Amniotic stem cell (primary cell): ENCODE measurements at places on chromosomes 2 and 18.

DNA sequence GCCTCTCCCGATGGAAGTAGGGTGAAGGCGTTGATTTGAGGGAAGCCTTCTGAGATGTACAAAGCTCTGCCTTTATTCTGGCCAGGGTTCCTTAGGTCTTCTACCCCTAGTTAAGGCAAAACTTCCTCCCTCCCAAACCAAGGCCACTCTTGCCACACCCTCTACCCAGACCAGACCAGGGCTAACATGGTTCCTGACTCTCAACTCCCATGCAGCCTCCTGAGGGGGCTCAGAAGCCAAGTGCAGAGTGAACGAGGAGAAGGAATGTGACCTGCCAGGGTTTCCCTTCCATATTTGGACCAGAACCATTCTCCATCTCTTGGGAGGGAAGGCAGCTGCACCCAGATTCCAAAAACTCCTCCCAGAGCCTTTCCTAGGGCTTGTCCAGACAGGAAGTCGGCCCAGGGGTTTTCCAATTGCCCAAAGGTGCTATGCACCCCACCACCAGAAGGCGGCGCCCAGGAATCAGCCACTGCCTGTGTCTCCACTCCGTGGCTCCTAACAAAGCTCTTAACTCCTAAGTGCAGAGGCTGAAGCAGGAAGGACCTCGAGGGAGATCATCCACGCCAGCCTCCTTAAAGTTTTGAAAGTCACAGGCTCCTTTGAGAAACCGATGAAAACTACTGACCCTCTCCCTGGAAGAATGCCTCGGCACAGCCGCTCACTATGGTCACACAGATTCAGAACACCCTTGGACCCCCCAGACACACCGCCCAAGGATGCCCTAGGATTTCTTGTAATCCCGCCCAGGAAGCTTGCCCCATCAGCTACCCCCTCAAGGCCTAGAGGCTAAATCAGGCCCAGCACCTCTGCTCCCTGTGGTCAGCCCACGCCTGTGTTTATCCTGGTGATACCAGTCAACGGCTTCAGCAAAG is 157.8 kb downstream of the SMAD2 start:
- DNase-seq = no peak

GRCh38 chr2:43605079-43605655 is 9.3 kb upstream of the THADA start:
- DNase-seq = peak; percentile 33

GRCh38 chr2:166297951-166298350 is 77.8 kb downstream of the SCN9A start:
- DNase-seq = no peak

DNA sequence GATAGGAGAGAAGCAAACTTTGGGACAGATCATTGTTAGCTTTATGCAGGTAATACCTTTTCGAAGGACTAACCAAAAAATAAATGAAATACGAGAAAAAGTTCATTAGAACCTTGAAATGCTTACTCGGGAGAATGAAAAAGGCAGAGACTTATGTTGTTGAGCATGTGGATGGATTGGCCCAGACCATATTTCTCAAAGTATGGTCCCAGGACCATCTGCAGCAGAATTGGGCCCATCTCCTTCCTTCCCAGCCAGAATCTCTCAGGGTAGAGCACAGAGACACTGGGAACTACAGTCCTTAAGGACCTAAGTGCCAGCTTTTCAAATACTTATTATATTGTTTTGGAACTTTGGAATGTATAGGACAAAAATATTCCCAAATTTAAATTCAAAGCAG is 50.8 kb downstream of the KCTD18 start:
- DNase-seq = no peak

GRCh38 chr2:72316774-72317173 is 169.1 kb upstream of the CYP26B1 start:
- no peak for DNase-seq

- no peak for DNase-seq
These were observed 87.9 kb downstream of the ACVR1 start for GRCh38 chr2:157788201-157788600.

DNA sequence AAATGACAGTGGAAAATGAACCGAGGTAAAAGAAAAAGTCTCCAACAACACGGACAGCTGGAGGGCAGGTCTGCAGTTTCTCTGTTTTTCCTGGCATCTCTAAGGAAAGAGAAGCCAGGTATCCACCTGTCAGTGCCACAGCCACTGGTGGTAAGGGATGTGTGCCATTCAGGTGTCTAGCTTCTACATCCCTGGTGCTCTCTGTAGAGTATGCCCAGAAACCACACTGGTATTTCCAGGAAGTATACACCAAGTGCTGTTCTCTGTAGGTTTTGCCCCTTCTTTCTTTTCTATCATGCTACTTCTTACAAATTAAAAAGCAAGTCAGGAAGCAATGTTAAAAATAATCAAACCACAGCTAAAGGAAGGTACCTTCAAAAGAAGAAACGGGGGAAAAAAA is 7.6 kb upstream of the AGFG1 start:
- DNase-seq = no peak

DNA sequence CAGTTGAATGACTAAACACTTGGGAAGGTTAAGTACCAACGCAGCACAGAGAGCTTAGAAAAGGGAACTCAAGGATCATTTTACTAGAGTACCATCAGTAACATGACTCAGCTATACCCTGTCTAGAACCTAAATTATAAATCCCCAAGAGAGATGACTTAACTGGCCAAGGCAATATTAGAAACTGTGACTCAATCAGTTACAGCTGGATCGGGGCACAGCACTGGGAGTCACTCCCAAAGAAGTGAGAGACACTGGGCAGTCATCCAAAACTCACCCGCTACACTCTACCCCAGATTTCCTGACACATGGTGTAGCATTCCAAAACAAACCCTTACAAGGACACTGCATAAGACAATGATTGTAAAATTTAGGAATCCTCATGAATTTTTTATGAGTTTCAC is 17.7 kb downstream of the IWS1 start:
- peak; percentile 95 for DNase-seq

- DNase-seq = no peak
These were observed 24.2 kb downstream of the GPC1 start for GRCh38 chr2:240459401-240460252.

DNA sequence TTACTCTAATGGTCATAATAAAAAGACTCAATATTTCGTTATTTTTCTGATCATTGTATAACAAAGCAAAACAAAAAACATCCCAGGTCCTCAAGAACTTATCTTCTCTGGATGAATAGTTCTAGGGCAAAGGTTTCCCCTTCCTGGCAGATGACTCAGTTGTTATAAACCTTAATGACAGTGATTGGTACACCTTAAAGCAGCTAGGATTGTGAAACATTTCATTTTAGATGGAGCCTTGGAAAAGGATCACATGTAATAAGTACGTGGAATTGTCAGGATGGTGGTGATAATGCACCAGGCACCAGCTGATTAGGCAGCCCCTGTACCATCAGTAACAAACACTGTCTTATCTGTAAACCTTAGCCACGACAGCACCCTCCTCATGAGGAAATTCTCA is 47.2 kb downstream of the MEP1B start:
- no peak for DNase-seq

- DNase-seq = no peak
These were observed 678.4 kb downstream of the DCDC2C start for GRCh38 chr2:4381773-4382172.

GRCh38 chr2:219073413-219074129 is 12.8 kb upstream of the IHH start:
- DNase-seq = no peak

DNA sequence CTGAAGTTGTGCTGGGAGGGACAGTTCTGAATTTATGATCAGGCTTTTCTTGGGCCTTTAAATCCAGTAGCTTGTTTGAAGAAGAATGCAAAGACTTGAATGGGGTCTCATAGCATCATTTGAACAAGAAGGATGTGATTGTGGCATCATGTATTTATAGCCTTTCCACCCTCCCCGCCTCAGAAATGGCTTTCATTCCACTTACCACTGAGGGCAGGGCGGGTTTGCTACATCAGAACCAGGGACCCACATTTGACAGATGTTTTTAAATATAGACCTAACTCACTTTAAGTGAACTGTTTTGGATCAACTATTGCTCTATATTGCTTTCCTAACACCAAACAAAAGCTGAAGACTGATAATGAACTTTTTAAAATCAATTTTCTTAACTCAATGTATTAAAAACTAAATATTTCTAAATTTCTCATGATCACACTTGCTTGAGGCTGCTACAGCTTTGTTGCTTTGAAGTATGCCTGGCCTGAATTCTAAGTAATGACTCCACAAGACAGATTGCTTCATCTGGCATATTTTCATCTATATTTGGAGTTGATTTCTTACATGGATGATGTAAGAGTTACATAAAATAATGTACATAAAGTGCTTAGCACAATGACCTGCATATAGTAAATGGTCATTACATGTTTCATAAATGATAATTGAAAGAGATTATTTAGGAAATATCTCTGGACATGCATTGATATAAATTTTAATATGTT is 1552.9 kb upstream of the SLC39A10 start:
- DNase-seq = no peak

GRCh38 chr2:195582188-195582587 is 74.8 kb upstream of the SLC39A10 start:
- DNase-seq = no peak

- DNase-seq = no peak
These were observed 896 bp downstream of the CACNB4 start for GRCh38 chr2:152097801-152098495.

- no peak for DNase-seq
These were observed 24.0 kb downstream of the CNTNAP5 start for GRCh38 chr2:124049136-124049535.

DNA sequence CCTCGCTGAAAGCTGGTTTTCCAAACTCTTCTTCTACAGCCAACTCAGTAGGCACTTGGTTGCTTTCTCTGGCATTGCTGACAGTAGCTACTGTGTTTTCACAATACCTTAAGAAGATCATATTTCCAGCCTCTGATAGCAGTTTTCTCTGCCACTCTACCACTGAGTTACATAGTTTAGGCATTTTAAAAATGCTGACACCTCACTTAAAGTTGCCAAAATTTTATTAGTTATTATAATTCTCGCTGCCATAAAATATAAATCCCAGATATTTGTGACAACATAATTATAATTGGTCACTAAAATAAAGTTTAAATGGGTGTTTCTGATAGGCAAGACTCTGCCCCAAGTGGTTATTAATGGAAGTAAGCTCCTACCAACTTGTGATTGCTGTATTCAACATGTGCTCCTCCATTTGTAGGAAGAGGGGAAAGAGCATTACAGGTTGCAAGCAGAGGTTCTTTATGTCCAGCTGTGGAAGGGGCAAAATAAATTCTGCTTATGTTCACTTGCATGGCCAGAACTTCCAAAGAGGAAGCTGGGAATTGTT is 1202.8 kb downstream of the CNTNAP5 start:
- DNase-seq = no peak

- DNase-seq = no peak
These were observed 44.6 kb upstream of the ROCK2 start for GRCh38 chr2:11389052-11389420.

GRCh38 chr2:230987137-230988020 is 8.5 kb upstream of the SPATA3 start:
- DNase-seq = peak; percentile 8

DNA sequence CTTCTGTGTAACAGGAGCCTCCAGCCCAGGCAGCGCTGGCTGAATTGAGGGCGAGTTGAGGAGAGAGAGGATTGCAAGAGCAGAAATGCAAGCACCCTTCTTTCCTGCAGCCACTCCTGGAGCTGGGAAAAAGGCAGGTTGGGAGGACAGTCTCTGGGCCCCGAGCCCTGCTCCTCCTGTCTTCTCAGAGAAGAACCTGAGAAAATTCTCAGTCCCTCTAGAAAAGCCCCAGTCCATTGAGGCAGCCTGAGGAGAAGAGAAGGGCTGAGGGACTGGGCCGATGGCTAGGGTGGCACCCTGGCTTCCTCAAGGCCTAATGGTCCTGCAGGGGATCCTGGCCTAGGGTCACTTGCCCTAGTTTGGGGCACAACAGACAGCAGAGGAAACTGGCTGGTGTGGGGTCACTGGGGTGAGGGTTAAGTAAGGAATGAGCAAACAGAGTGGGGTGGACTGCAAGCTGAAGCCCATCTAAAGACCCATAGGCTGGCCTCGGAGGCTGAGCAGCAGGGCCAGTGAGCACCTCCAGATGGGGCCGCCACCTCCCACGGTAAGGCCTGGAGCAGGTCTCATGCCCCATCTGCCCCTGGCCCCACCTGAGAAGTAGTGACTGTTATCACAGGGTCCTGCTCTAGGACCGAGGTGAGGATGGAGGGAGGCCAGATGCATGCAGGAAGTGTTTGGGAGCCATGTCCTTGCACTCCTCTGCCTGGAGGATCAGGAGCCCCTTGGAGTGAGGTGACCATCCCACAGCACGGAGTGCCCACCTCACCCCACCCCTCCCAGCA is 12.4 kb downstream of the CIB4 start:
- DNase-seq = no peak

DNA sequence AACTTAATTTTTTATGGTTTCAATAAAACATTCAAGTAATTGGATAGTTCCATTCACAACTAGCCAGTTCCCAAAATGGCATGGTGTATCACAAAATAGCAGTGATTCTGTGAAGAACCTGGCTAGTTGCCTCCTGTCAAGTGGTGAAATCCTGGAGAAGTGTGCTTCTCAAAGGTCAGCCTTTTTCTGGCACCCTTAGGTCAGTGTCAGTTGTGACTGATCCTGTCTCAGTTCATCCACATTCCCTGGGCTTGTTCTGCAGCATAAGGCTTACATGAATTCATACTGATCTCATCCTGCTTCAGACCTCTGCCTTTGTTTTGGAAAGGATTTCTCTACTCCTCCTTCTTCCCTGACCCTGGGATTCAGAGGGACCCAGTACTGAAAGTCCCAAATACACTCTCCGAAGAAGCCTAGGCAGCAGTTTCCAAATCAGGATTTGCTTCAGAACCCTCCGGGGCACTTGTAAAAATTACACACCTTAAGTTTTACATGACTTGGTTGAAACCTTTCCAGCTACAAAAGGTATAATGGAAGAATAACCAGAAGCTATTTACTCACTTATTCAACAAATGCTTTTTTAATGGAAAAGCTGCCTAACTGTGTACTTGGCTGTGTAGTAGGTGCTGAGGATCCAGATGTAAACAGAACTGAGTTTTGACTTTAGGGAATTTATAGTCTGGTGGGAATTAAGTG is 11.0 kb downstream of the MAP3K20 start:
- no peak for DNase-seq

- DNase-seq = no peak
These were observed 17.0 kb downstream of the THNSL2 start for GRCh38 chr2:88187038-88187676.

DNA sequence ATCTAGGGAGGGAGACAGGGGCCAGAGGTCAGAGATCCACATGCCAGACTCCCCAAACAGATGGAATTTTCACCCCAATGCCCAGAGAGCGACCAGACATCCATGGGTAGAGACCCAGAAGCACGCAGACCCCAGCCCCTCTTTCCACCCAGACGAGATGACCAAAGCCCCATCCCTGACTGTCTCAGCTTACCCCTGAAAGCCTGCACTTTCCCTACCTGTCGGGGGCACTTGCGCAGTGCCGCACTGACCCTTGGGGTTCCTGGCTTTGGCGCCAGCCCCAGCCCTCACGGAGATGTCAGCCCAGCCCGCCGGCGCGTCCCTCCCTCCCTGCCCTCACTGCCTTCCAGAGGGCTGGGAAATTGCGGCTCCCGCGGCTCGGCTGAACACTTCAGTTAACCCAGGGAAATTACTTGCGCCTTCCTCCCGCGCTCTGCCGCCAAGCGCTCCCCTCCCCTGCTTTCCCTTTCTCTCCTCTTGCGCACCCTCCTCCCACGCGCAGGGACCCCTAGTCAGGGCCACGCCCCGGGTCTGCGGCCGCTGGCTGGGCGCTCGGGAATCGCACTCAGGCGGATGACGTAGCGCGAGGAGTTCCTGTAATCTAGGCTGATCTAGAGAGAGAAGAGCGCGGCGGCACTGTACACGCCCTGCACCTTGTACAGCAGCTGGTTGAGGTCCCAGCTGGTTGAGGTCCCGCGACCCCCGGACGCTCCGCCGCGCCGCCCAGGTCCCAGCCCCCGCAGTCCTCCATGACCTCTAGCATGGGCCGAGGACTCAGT is 12.0 kb downstream of the ALPG start:
- DNase-seq = no peak
